Germinal center (tissue), 1 donor: ENCODE measurements at places on chromosomes 13 and 19.

DNA sequence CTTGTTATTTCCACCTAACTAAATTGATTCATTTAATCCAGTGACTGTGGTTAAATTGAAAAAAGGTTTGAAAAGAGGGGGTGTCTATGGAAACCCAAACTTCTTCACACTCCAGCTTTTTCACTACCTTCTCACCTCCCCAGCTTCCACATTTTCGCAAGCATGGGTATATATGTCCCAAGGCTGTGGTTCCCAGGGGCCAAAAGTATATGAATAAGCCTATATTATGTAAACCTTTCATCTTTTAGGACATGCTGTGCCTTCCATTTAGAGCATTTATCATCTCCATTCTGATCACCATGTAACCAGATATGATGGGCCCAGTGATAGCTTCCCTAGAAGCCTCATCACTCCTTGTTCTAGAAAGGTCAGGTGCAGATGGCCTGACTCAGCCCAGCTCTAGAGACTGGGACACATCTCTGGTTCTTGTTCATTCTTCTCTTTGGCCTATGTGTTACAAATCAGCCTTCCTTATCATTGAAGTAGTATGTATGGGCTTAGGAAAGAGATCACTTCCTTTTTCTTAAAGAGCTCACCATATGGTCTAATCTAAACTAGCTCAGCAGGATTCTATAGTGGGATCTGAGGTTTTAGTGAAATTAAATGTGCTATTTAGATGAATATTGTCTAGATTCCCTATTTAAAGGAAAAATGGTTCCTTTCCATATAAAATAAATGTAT is 19.5 kb upstream of the ARL11 start:
- DNase-seq, result peak; percentile 43

DNA sequence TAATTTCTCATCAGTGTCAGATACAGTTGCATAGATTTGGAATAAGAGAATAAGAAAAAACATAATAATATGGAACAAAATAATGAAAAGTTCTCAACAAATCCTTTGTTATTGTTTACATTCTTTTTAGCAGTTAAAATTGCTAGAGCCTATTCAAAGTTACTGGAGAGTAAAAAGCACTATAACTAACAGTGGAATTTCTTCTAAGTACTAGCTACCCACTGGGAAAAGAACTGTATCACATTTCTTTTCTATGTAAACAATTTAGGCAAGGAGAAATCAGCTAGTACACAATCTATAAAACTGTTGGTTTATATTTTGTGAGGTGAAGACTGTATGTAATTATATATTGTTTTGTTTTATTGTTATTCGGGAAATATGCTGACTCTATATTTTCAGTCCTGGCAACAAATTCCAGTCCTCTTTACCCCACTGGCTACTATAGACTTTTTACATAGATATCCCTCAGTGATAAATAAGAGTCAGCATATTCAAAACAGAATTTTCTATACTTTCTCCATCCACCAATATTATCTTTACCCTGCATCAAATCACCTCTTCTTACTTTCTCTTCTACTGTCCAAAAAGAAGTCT is 222.0 kb downstream of the PCDH9 start:
- no peak for DNase-seq

DNA sequence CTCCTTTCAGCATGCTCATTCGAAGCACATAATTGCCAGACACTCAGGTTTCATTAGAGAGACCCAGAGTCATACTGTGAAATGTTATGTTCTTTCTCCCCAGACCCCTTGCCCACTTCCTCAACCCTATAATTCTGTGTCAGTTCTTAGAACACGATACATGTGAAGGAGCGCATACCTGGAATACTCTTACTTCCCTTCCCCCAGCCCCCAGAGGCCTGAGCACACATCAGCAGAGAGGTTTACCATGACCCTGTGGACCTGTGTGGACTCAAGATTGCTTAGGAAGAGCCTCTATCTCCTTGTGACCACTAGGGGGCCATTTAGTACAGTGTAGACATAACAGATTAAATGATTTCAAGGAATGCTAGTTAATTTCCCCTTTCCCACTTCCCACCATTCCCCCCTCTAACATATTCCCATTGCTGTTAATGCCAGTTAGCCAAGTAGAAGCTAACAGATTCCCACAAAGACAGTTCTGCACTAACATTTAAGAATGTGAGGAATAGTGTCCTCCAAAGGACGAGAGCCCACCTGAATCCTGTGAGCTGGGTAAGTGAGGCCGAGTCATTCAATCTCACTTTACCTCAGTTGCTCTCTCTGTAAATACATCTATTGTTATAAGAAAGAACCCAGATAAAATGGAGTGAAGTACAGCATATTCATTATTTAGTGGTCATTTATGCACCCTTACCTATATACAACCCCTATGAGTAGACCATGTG is 154.2 kb upstream of the MAB21L1 start:
- DNase-seq, result peak; percentile 2

GRCh38 chr13:31427151-31428100 is 227.7 kb downstream of the B3GLCT start:
- no peak for DNase-seq

DNA sequence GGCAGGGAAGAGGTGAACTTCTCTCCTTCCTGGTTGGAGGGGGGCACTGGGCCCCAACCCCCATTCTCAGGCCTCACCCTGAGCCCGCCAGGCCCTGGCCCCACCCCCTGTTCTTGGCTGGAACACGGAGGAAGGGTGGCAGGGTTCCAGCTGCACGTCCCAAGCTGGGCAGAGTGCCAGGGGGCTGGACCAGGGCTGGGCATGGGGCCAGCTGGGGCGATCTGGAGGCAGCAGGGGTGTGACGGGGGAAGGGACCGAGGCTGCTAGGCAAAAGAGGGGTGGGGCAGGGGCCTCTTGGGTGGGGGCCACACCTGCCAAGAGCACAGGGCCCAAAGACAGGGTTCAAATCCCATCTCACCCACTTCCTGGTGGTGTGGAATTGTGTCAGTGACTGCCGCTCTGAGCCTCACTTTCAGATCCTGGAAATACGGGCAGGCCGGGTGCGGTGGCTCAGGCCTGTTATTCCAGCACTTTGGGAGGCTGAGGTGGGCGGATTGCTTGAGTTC is 2.2 kb downstream of the HIF3A start:
- DNase-seq, result no peak

DNA sequence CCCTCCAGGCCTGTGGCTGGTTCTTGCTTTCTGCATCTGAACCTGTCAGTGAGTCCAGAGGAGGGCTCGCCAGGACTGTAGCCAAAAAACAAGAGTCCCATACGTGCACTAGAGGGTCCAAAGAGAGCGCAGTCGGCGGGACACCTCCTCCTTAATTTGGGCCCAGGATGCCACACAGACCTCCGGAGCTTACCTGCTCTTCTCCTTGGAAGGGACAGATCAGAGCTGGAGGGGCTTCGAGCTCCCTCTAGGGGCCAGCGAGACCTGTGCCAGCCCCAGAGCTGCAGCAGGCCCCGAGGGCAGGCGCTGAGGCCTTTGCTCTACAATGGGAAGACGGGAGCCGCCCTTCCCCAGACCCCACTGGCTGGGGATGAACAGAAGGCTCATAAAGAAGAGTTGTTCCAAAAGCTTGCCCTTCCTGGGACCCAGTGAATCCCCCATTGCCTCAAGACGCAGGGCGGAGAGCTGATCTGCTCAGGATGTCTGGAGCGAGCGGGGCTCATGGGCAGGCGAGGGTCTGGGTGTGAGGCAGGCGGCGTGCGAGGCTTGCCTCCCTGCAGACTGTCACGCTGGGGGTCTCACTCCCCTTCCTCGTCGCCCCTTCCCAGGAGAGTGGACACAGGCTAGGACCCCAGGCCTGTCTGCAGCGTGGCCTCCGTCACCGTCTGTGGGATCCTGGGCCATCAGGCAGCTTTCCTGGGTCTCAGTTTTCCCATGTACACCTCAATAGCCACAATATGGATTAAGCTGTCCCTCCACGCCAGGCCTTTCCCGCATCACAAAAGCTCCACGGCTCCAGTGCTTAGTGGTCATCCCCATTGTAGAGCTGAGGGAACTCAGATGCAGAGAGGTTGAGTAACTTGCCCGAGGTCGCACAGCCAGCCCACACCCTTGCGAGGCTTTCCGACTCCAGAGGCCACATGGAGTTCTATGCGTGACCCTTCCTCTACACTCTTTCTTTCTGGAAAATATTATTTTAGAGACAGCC is 46.9 kb upstream of the VSTM2B start:
- no peak for DNase-seq

DNA sequence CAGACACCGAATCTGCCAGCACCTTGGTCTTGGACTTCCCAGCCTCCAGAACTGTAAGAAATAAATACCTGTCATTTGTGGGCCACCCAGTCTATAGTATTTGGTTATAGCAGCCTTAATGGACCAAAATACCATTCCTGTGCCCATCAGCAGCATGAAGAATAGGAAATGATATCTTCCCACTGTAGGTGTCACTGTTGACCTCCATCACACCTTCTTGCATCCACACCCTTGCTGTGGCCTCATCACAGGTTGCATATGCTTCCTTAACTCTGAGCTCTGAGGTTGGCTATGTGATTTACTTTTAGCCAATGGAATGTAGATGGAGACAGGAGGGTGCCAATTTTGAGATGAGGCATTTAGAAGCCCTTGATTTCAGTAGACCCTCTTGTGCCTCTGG is 242.0 kb upstream of the TSHZ3 start:
- no peak for DNase-seq

DNA sequence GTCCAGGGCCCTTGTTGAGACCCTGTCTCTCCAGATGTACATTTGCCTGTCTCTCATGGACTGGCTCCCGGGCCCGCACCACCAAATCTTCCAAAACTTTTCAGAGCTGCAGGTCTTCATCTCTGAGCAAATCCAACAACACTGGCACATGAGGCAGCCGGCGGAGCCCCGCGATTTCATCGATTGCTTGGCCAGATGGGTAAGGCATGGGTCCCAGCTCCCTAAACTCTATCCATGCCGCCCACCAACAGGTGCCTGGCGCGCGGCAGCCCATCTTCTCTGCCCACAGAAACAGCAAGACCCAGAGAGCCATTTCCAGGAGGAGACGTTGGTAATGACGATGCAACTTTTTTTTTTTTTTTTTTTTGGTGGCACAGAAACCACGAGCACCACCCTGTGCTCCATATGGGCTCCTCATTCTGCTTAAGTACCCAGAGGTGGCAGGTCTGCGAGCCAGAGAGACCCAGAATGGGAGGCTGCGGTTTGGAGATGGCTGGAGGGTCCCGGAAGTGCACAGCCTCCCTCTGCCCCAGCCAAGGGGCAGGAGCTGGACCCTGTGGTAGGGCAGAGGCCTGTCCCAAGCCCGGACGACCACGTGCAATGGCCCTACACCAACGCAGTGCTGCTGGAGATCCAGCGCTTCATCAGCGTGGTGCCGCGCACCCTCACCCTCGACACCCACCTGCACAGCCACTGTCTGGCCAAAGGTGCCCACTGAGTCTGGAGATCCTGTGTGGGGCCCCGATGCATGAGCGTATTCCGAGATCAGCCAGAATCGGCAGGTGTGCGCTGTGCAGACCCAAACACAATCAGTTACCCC is 22.6 kb downstream of the CYP2F1 start:
- no peak for DNase-seq

GRCh38 chr13:35140321-35140720 is 198.3 kb downstream of the NBEA start:
- no peak for DNase-seq

- no peak for DNase-seq
Observed at GRCh38 chr19:52991484-52991883, 22.2 kb upstream of the ERVV-1 start.

GRCh38 chr19:50649433-50650391 is at the start of gene C19orf81:
Gene C19orf81, plus strand, starts transcription at chr19:50649445. Its CDS starts 0 bp downstream, at chr19:50649445.
- DNase-seq, result no peak

GRCh38 chr13:41085961-41086585 is 24.8 kb downstream of the WBP4 start:
- no peak for DNase-seq

DNA sequence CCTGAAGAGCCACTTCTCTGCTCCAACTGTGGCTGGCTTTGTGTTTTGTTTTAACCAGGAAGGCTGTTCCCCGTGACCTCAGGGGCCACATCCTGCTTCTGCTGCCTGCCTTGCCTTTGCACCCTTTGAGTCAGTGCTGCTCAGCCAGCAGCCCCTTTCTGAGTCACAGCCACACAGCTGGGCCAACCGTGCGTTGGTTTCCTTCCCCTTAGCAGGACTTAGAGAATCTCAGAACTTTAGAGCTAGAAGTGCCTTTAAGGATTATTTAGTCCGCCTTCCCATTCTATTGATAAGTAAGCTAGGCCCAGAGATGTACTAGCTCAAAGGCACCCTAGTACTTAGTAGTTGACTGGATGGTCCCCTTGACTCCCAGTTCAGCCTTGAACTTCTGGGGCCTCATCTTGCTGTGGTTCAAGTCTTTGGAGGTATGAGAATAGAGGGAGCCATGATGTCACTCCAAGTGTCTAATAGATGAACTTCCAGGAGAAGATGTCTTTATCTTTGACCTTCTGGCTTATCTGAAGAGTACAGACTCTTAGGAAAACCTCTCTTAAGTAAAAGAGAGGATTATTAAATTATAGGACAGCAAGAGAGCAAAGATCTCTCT is 8.0 kb downstream of the RGCC start:
- peak; percentile 62 for DNase-seq

DNA sequence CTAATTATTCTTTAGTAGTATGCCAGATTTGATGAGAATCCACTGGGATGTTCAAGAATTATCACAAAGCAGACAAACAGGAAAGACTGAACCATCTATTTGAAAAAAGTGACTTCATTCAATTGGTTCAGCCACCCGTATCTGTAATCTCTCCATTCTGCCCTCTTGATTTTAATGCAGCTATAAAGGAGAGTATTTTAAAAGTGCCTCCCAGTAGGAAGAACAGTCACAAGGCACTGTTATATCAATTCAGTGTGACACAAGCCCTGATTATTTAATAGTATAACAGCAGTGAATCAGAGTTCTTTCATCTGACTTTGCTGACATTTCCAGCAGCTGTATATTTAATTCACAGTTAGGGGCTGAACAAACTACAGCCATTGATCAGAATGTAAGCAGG is 77.3 kb upstream of the SLAIN1 start:
- DNase-seq, result no peak

GRCh38 chr13:40096357-40096901 is 441.0 kb downstream of the COG6 start:
- DNase-seq, result peak; percentile 22

GRCh38 chr13:51838240-51838846 is 6.6 kb downstream of the TMEM272 start:
- no peak for DNase-seq

DNA sequence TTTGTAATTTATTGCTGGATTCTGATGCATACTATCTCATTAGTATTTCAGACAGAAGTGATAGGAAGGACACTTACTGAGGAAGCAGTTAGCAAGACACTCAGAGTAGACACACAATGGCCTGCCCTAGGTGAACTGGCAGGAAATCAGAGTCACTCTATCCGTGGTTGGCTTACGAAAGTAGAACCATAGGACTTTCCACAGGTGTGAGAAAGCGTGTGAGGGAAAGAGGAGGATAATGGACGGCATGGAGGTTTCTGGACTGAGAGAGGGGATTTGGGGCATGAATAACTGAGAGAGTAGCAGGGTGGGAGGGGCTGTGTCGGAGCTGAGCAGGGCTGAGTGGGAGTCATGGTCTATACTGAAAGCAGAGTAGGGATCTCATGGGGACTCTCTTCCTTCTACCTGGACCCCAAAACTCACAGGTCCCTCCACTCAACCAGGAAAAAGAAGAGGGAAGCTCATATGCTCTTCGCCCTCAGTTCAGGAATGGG is 18.7 kb upstream of the EID2 start:
- DNase-seq, result no peak
